Activated T-cell treated with anti-CD3 and anti-CD28 coated beads, Interleukin-2, amount 50 U/mL, for 1 hour (primary cell): ENCODE measurements at places on chromosomes 1 and 21.

GRCh38 chr1:94855307-94855700 is 35.1 kb downstream of the SLC44A3 start:
- no peak for DNase-seq

GRCh38 chr21:42369821-42370220 is 3.5 kb upstream of the TFF1 start:
- DNase-seq, result no peak

DNA sequence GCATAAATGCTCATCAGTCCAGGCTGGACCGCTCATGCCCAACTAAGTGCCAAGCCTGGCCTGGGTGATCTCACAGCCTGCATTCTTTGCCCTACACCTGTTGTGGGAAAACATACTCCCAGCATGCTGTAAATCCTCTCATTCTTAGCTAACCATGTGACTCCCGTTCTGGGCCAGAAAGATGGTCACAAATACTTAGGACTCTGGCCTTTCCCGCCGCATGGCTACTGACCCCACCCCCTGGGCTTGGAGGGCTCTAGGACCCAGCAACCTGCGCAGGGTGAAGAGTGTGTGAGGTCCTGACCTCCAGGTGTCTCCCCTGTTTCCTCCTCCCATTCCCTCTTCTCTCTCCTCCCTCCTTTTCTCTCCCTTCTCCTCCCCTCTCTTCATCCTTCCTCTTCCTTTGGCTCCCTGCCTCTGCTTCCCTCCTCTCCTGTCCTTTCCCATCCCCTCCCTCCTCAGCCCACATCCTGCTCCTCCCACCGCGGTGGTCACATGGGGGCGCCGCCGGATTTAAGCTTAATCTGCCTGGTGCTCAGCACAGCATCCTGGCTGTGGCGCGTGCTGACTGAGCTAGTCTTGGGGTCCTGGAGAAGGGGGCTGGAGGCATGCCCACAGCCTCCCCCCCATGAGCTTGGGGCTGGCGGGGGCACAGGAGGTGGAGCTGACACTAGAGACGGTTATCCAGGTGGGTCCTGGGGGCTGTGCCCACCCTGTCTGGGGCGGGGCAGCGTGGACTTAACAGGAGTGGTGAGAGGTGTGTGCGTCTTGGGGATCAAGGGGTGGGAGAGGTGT is at the start of gene CROCC:
Gene CROCC (plus strand): TSS at position 541 of the 795 bp plus-strand sequence. CDS start 88 bp downstream, at position 629.
- DNase-seq, result peak; percentile 42

DNA sequence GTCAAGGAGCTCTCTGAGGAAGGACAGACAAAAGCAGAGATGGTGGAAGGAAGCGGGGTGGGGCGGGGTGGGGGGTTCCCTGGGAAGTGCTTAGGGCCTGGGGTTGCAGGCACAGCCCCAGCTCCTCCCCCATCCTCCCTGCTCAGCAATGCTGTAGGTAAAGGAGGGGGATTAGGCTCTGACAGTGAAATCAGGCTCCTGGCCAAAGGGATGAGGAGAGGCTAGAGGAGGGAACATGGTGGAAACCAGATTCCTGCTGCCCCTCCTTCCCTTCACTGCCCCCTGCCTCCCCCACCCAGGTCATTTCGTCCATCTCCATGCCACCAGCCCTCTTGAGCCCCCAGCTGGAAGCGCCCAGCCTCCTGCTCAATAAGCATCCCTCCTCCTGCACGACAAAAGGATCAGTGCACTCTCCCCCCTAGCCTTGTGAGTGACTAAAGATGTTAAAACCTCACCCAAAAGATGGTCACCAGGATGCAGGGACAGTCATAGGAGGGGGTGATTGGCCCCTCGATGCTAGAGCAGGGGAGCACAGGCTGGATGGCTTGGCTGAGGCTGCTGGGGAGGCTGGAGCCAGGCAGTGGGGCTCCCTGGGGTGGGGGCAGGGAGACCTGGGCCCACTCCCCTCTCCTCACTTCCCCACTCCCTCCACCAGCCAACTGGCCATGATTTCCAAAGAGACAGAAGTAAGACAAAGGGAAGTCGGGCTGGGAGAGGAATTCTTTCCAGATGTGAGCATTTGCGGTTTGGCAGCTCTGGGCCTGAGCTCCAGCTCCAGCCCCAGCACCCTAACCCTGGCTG is 2.2 kb upstream of the CRABP2 start:
- no peak for DNase-seq

DNA sequence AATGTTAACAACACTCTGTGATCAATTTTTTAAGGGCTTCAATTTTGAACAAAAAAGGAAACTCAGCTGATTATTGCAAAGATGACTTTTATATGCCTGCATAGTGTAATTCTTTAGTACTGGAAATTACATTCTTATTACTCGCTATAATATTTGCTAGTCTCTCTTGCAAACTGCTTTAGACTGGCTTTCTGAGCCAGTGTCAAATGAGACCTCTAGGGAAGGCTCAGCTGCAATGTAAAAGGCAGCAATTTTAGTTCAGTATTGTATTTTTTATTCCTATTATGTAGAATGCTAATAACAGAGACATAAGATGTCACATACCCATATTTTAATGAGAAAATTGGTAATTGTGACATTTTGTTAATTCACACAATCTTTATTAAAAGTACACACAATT is 338.1 kb upstream of the LYPLAL1 start:
- no peak for DNase-seq

GRCh38 chr1:116231752-116232151 is 120.6 kb downstream of the MAB21L3 start:
- no peak for DNase-seq

DNA sequence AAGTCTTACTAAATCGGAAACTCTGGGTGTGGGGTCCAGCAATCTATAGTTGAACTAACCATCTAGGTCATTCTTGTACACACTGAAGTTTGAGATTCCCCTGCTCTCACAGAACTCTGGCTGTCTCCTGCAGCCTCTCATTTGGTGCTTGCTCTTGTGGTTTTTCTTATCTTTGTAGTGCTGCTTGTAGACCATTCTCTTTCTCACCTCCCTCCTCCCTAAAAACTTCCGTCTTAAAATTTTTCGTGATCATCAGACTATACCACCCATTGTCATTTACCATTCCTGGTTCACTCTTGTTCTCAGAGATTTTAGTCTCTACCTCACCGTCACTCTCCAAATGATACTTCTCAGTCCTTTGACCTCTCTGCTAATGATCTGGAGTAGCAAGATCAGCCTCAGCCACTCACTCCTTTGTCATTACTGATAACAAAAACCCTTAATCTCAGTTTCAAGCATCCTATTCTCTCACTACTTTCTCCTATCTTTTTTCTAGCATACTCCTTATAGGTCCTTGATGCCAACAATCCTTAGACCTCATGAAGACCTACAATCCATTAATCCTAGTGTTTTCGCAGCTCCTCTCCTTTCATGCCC is 13.0 kb upstream of the EPHX4 start:
- DNase-seq, result no peak

DNA sequence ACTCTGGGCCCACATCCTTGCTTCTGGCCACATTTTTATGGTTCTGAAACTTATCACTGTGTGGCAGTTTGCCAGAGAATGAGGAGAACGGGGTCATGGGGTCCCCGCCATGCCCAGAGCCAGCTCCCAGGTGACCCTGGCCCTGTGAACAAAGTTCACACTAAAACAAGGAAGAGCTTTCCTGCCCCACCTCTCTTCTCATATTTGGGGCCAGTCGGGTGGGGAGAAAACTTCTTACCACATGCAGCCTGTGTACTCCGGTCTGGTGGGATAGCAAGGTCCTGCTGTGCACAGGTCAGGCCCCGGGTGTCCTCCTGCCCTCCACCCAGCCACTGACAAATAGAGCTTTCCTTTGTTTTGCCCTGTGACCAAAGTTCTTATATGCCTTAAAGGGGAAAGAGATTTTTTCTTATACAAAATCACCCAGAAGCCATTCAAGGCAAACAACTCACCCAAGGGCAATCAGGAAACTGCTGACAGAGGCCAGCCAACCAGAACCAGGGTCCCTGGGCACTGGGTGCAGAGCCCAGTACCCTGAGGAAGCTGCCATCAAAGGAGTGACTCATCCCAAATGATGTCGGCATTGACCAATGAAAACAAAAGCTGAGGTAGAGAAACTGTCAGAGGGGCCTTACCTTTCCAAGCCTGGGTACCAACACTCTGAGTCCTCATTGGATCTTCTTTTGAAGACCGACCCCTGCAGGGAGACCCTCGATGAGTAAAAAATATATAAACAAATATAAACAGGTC is 53.6 kb downstream of the OLIG1 start:
- DNase-seq, result no peak

DNA sequence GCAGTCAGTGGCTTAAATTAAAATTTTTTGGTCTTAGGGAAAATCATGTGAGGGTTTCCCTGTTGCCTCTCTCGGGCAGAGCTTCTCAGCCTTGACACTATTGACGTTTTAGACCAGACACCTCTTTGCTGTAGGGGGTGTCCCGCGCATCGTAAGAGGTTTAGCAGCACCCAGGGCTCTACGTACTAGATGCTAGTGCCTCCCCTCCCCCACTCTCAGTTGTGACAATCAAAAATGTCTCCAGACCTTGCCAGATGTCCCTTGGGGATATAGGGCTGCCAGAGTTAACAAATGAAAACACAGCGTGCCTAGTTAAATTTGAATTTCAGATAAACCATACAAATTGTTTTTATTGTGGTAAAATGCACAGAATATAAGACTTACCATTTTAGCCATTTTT is 293.3 kb downstream of the DISC1 start:
- DNase-seq, result no peak

- DNase-seq, result no peak
These were observed 27.7 kb downstream of the RPL5 start for GRCh38 chr1:92859400-92860039.

DNA sequence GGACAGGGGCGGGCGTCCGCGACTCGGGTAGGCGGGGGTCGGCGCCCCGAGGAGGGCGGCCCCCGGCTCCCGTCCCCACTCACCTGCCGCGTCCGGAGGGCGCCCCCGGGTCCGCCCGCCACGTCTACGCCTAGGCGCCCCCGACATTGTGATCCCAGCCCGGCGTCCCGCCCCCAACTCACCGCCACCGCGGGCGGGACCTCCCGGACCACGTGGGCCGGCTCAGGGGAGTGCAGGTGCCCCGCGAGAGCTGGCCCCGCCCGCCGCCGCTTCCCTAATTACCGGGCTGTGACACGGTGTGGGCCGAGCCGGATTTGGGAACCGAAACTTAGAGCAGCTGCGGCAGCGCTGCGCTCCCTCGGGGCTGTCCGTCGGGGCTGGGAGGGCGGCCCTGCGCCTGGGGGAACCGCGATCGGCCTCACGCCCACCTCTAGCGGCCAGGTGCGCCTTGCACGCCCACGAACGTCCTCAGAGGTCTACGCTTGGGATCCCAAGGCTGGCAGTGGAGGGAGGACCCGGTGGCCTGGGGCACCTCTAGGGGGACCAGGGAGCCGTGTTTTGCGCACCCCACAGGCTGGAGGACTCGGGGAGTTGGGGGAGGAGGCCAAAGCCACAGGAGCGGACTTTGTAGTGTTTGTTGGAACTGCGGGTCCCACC is 521 bp upstream of the NADK start:
- peak; percentile 76 for DNase-seq

- no peak for DNase-seq
These were observed 151.6 kb upstream of the ZNF644 start for GRCh38 chr1:91173346-91173890.

GRCh38 chr1:160025314-160025713 is 6.5 kb downstream of the PIGM start:
- no peak for DNase-seq

DNA sequence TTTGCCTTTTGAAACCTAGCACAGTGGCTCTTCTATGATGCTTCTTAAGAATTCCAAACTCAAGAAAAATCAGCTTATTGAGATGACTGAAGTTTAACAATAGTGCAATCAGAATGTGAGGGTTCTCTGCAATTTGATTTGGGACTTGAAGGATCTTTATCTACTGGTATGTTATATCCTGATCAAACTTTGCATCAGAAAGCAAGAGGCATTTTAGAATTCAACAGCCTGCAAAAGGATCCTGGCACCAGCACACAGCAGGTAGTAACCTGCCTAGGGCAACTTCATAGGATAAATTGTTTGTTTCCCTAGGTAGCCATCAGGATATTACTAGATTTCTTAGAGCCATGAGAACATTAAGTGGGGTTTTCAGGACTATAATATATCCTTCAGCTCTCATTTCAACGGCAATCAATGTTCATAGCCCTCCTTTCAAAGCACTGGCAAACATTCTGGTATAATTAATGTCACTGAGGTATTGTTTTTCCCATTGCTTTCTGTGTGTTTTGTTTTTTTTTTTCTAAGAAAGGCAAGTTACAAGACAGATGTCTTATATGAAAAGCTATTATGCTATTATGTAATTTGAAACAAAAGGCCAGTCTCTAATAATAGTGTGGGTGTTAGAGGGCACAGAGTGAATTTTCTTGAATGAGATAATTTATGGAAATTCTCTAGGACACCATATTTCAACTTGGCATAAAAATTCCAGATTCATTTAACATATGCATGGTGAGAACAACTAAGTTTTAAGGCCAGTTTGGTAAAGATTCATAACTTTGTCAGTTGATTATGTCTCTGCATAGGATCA is 34.5 kb downstream of the NTNG1 start:
- DNase-seq, result no peak

DNA sequence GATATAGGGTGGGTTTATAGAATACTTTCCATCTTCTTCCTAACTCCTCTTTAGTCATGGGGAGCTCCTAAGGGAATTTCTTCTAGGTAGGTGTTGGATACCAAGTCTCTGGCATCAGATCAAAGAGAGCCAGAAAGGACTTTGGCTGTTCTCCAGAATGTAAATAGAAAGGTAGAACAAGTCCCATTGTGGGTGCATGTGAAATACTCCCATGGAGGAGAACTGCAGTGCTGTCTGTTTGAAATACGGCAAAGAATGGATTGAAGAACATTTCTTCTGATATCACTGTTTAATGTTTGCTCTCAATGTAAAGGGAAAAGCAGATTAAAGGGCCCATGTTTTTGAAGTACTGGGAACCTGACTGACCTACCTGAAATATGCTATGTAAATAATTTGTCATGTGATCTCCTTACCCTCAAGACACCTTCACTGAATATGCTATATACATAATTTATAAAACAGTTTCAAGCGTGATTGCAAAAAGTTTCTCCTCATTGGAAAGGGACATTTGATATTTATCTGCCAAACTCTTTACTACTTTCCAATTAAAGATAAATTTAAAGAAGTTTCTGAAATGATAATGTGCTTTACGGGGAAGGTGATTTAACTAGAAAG is 65.9 kb downstream of the LAMC1 start:
- DNase-seq, result no peak

- no peak for DNase-seq
These were observed 395.5 kb downstream of the USP25 start for GRCh38 chr21:16125274-16125673.

DNA sequence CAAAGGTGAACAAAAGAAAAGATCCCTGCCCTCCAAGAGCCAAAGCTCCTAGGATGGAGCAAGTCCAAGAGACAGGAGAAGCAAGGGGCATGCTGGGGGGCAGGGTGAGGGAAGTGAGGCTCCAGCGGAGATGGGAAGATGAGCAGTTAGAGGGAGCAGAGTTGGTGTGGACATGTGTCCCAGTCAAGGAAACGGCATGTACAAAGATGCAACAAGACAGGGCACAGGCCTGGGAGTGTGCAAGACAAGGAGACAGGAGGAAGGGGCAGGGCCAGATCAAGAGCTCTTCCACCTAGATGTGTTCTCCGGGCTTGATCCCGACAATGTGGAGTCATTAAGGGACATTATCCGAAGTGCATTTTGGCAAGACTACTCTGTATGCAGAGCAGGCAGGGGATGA is 82.1 kb downstream of the CAPZB start:
- DNase-seq, result no peak

GRCh38 chr21:19590044-19590443 is 1186.5 kb upstream of the TMPRSS15 start:
- DNase-seq, result no peak
